ENCODE measurements at places on chromosomes 6 and 20.

DNA sequence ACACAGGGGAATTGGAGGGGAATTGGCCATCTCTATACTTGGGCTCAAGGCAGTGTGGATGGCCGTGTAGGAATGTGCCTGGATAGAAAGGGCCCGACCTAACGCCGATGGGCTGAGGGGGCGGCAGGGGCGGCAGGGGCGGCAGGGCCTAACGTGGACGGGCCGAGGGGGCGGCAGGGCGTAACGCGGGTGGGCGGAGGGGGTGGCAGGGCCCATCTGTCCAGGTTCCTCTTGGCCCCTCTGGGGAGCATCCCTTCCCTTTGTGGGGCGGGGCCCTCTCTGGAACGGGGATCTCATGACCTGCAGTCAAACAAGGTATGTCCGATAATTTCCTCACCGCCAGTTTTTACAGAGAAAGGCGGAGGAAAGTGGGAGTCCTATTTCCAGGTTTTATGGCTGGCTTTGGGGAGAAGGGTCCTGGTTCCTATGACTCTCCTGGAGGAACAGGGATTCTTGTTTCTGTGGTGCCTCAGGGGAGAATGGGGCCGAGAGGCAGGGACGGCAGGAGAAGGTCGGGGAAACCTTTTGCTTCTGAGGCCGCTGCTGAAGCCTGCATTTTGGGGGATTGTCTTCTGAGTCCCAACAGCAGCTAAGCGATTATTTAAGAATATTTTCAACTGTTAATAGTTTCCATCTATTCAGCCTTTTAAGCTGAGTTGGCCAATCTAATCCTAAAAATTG lies 100.8 kb upstream of the FRMD1 start:
- no peak for DNase-seq

GRCh38 chr6:158358450-158359077 lies 46.3 kb downstream of the TULP4 start:
- DNase-seq = no peak

- no peak for DNase-seq
These were observed 60.8 kb downstream of the UBR2 start for GRCh38 chr6:42624601-42625000.

DNA sequence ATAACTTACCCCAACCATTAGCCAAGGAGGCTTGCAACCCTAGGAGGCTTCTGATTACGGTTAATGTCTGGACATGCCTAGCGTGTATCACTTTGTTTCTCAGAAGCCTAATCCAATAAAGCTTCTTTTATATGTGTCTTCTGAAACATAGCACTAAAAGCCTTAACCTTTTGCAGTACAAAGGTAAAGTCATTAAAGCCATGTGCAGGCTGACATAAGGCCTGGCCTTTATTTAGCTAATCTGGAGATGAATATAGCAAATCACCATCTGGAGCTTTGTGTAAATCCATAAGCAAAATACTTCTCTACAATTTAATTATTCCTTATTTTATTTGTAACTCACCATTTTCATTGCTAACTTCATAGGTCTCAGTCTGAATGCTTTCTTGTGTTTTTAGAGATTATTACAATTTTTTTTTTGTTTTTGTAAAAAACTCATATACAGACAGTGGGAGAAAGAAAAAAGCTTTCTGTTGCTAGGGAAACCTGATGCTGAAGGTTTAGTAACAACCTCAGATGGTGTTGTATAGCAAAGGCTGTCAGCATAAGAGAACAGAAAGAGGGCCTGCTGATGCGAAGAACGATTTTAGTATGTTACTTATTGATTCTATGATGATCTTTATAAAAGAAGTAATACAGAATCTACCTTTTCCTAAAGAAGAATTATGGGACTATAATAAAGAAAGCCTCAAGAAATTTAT lies at the start of gene EYS:
Gene EYS, minus strand, starts transcription at position 101 of the 701 bp plus-strand sequence. CDS start 211,816 bp downstream, outside the sequence.
- DNase-seq = no peak

- no peak for DNase-seq
These were observed 391.1 kb upstream of the HSF2 start for GRCh38 chr6:122008101-122008999.

- DNase-seq = peak; percentile 35
These were observed 27.7 kb downstream of the TFEB start for GRCh38 chr6:41707565-41708200.

DNA sequence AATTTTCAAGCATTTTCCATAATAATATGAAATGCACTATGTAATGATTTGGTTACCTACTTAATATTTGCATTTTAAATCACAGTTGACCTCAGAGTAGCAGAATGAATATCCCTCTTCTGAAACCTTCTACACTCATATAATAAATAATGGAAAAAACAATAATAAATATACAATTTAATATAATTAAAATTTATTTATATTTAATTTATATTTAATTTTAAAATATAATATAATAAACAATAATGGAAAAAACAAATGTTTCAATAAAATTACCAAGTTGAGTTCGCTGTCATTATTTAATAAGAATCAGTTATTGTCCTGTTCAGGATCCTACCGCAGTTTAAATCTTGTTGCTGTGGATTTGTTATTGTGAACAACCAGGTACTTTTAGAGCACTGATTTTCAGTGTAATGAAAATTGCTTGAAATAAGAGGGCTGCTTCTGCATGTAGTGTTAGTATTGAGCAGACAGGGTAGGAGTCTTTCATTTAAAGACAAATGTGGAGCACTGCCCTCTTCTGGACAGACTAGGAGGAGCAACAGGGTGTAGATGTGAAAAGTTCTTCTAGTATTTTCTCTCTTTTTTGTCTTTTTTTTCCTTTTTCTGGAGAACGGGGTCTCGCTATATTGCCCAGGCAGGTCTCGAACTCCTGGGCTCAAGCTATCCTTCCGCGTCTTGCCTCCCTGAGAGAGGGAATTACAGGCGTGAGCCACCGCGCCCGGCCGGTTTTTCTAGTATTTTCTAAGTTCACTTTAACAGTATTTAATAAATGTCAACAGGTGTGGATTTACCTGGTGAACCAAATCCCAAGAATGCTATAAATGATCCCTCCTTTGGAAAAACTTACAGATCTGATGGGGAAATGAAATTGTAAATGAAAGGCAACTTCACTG lies 13.6 kb downstream of the TRAPPC3L start:
- peak; percentile 69 for DNase-seq

DNA sequence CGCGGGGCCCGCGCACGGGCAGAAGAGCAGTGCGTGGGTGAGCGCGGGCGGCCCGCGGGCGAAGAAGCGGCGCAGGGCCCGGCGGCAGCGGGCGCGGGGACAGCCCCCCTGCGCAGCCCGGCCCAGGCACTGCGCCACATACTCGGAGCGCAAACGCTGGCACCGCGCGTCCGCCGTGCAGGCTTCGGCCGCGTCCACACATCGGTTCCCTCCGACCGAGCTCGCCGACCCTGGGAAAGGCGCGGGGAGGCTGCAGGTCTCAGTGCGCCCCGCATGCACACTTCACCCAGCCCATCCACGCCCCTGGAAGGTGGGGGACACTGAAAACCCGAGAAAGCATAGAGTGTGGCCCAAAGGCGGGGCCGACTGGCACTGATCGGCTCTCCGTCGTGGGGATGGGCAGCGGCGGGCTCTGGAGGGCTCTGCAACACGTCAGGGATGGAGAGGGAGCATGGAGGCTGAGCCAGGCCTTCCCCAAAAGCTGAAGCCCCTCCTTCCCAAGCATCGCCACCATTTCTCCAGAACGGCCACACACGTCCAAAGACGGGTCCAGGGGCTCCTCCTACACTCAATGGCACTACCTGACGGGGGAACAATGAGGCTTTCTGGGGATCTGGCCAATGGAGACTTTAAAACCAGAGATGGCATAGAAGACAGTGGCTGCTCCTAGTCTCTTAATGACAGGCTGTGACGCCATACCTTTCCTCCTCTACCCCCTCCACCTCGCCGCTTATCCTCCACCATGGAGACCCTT lies 2.0 kb downstream of the GFRA4 start:
- DNase-seq = no peak

Data from CD4-positive, alpha-beta T cell treated with Interleukin-15 for 4 hours (primary cell).